ENCODE measurements at places on chromosomes 4 and X.

DNA sequence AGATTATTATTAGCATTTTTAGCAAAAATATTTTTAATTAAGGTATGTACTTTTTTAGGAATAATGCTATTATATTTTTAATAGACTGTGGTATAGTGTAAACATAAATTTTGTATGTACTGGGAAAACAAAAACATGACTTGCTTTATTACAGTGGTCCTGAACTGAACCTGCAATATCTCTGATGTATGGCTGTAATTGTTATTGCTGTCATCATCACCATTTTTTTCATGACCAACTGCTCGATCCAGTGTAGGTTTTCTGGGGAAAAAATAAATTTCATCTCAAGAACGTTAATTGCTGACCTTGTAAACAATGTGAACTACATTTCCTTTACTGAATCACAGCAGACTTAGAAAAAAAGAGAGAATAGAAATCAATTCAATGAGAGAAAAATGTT lies 83.6 kb upstream of the ATOH1 start:
- no peak for DNase-seq

GRCh38 chrX:116284400-116284799 lies 113.9 kb downstream of the AGTR2 start:
- DNase-seq, result no peak

GRCh38 chrX:10904220-10904619 lies 206.9 kb upstream of the HCCS start:
- DNase-seq, result no peak

- no peak for DNase-seq
These were observed 167.9 kb upstream of the GLRA2 start for GRCh38 chrX:14361435-14361834.

GRCh38 chr4:158786121-158786601 lies 17.3 kb downstream of the FNIP2 start:
- no peak for DNase-seq

Measured in KG1 (cell line).